ENCODE measurements at places on chromosomes 11 and 22.

DNA sequence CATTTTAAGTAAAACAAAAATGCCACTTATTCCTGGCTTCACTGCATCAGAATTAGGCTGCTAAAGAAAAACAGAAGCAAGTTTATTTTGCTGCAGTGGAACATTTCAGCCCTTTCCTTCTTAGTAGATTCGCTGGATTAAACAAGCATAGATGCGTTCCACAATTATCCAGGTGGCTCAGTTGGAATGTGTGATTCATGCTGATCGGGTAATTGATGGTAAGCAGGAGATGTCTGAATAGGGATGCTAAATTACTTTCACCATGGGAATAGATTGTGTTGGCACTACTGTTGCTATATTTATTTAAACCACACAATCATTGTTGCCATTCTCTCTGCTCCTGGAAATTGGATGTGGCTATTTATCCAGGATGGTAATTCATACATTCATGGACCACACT, 440.1 kb upstream of the DDI1 start:
- no peak for DNase-seq

GRCh38 chr11:119263352-119263940, 53.5 kb downstream of the MCAM start:
- no peak for DNase-seq

GRCh38 chr11:9716275-9717039, 52.6 kb downstream of the SWAP70 start:
- no peak for DNase-seq

DNA sequence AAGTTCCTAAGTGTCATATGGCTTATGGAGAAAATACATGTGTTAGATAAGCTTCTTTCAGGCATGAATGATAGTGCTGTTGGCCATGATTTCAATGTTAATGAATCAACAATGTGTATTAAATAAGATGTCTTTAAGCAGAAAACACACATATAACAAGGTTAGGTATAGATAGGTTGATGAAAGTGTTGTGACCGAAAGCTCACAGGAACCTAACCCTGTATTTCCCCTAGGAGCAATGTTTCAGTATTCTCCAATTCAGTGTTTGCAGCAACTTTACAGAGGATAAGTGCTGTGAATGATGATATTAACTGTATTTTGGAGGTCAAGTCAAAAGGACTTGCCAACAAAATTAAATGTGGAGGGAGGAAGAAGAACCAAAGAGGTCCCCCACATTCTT, 82.8 kb upstream of the PRDM11 start:
- DNase-seq = no peak

- DNase-seq = no peak
Observed at GRCh38 chr11:88061111-88061510, 114.1 kb downstream of the RAB38 start.

DNA sequence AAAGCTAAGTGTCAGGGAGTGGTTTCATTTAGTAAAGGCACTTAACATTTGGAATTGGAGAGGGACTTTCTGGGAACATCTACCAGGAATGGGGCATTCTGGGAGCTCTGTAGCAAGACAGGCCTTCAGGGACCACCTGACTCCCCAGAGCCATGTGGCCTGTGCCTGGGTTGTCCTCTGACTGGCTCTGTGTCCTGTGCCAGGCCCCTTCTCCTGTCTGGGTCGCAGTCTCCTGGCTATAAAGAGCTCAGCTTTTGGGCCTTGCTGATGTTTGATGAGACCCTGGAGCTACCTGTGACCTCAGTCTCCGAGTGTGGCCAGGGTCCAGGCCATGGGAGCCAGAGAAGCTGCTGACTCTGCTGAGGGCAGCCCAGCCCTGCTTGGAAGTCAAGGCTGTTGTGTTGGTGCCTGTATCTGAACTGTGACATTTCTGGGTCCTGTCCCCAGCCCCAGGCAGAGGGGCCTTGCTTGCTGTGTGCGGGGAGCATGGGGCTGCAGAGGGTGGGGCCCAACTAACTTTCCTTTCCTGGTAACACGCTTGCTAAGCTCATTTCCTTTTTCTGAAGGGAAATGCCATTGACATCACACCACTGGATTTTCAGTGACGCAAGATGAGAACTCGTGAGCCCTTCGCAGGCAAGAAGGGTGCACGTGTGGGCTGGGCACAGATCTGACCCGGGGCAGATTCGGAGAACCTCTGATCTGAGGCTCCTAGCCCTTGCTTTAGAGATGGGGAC, 41.3 kb downstream of the LRRC32 start:
- DNase-seq = no peak

DNA sequence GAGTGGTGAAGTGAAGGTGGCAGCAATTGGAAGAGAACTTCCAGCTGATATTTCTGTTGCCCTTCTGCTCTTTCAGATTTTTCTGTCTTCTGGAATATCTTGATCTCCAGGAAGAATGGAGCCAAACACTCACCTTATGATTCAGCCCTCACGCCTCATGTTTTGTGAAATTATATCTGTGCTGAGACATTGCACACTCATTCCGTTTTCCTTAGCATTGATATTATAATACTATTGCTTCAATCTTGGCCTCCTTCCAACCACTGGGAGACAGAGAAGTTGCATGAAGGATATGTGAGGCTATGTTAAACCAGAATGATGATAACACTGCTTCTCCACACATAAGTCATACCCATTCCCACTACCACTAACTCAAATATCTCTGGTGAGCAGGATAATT, 177.9 kb downstream of the ETS1 start:
- DNase-seq = no peak

- no peak for DNase-seq
Observed at GRCh38 chr11:2537010-2537705, 92.3 kb downstream of the KCNQ1 start.

GRCh38 chr11:82906236-82906635, 4.7 kb downstream of the DDIAS start:
- DNase-seq = peak; percentile 2

DNA sequence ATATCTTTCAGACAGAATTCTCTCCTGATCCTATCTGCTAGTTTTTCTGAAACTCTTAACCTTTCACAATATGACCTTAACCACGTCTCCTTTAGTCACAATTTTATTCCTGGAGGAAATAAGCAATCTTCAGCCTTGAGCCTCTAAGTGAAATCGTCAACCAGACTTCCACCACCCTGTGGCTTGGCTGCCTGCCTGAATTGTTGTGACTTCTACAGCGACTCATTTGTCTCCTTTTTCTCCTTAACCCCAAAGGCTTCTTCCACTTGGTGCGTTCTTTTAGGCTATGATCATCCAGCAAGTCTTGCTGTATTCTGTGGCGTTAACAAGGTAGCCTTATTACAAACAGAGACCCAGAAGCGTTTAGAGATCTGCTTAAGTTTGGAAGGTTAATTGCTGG, 535.1 kb upstream of the ARHGAP42 start:
- no peak for DNase-seq

DNA sequence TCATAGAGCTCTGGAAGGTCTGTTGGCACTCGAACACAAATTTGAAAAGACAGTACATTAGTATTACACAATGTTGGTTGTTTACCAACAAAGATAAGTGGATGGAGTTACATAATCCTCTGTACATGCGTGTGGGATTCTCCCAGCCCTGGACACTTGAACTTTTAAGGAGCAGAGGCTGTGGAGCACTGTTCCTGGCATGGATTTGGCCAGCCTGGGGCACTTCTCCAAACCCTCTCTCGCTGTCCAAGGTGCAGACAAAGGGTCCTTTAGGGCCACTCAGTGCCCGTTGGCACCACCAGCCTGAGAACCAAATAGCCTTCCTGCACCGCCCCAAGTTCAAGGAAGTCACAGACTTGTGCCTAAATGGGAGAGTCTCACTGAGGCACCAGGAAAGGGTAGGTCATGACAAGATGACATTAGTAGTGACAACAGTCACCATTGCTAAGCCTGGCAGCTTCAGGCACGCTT, 1.6 kb upstream of the ANO1 start:
- no peak for DNase-seq

DNA sequence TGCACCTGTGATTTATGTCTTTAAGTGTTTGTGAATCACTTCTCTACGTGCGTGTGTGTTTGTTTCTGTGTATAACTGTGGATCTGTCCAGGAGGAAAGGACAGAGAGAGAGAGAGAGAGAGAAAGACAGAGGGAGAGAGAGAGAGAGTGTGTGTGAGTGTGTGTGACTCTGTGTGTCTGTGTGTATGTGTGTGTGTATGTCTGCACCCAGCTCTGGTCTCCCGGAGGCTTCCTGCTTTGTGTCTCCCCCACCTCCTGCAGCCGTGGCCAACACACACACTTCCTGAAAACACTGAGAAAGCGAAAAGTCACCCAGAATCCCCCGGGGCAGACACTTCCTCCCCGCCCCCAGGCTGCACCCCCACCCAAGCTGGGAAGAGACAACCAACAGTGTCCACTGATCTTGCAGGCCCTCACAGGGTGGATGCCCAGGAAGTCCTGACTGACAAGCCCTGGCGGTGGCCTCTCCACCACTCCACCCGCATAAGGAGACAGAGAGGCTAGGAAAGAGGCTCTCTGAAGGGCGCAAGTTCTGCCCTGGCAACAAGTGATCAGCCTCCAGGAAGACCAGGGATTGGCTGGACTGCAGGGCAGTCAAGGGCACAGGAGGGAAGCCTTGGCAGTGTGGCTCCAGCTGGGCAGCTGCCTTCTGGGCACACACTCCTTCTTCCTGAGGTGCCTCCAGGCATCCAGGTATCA, 30.0 kb downstream of the ARAP1 start:
- DNase-seq = peak; percentile 70

- no peak for DNase-seq
Observed at GRCh38 chr11:124760806-124761205, 1.3 kb downstream of the ESAM start.

- no peak for DNase-seq
Observed at GRCh38 chr11:111382451-111382850, 3.4 kb upstream of the POU2AF1 start.

- no peak for DNase-seq
Observed at GRCh38 chr22:49415151-49415951, 412.3 kb downstream of the BRD1 start.

DNA sequence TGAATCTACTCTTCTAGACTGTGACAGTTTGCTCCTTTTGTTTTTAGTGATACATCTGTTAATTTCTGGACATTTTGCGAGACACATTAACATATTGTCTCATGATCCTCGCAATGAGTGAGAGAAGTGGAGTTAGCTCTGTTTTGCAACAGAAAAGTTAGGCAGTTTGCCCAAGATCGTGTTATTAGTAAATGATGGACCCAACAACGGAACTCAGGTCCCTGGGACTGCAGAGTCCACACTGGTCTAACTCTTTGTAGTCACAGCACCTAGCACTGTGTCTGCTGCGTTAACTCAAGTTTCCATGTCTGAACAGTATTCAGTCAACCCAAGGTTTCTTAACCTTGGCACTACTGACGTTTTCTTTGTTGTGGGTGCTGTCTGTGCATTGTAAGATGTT, 3.2 kb downstream of the DEPDC7 start:
- DNase-seq = no peak

- no peak for DNase-seq
Observed at GRCh38 chr22:20785415-20785814, 11.5 kb downstream of the SERPIND1 start.

DNA sequence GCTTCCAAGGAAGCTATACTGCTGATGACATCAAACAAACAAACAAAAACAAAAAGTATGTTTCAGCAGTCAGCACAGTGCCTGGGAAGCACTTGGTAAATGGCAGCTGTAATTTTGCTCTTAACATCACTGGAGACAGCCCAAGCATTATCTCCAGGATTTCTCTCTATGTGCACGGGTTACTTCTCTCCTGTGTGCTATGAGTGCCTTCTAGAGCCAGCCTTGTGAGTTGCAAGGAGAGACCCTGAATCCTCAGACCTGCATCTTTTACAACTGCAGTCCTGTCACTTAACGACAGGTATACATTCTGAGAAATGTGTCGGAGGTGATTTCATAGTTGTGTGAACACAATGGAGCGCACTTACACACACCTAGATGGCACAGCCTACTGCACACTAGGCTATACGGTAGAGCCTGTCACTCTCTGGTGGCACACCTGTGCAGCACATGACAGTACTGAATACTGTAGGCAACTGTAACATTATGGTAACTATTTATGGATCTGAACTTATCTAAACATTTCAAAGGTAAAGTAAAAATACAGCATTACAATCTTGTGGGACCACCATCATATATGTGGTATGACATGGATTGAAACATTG, 662.5 kb upstream of the B3GAT1 start:
- DNase-seq = no peak

DNA sequence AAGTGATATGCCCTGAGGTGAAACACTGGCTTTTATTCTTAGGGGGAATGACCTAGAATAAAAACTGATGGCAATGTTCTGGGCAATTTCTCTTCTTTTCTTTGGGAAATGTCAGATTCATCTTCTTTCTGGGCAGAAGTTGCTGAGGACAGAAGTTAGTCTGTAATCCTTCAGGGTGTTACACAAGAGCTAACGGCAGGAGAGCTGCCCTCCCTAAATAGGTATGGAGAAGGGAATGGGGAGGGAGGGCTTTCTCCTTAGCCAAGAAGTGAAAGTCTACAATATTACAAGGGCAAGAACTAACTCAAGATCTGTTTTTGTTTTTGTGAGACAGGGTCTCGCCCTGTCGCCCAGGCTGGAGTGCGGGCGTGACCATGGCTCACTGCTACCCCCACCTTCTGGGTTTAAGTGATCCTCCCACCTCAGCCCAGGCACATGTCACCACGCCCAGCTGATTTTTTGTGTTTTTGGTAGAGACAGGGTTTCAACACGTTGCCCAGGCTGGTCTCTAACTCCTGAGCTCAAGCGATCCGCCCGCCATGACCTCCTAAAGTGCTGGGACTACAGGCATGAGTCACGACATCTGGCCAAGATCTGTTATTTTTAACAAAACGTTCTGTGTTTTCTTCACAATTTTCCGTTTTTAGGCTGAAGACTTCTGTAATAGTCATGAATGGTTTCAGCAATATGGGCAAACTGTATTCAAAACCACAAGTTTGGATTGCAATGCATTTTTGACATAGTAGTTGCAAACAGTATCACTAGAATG, 7.2 kb downstream of the PIWIL4 start:
- DNase-seq = no peak

GRCh38 chr11:129359748-129360147, 15.9 kb upstream of the BARX2 start:
- DNase-seq = no peak

- no peak for DNase-seq
Observed at GRCh38 chr11:73019996-73020395, 122.1 kb downstream of the FCHSD2 start.

DNA sequence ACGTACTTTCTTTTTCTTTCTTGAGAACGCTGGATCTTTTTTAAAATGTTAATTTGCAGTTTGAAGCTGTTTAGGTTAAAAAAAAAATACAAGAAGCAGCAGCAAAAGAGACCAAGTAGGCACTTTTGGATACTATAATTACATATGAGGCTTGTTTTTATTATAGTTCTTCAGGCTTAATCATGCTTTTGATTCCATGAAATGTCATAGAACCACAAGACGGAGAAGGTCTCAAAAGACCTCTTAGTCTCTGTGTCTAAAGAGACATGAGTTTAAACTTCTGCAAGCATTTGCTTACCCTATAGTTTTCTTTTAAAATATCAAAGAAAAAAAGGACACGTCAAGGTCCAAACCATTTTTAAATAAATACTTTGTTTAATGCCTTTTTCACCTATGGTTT, 18.8 kb upstream of the MMP20 start:
- no peak for DNase-seq

- no peak for DNase-seq
Observed at GRCh38 chr11:12108875-12109453, 1.4 kb upstream of the MICAL2 start.

GRCh38 chr22:22689621-22690345, 45.4 kb downstream of the GGTLC2 start:
- no peak for DNase-seq

Measured in NCI-H1694 (cell line).